ENCODE measurements at places on chromosomes 7 and 10. TPM values are rescaled to one million over a fixed set of nuclear protein-coding genes. Genes with fewer than 3 reads are reported as not detected.

DNA sequence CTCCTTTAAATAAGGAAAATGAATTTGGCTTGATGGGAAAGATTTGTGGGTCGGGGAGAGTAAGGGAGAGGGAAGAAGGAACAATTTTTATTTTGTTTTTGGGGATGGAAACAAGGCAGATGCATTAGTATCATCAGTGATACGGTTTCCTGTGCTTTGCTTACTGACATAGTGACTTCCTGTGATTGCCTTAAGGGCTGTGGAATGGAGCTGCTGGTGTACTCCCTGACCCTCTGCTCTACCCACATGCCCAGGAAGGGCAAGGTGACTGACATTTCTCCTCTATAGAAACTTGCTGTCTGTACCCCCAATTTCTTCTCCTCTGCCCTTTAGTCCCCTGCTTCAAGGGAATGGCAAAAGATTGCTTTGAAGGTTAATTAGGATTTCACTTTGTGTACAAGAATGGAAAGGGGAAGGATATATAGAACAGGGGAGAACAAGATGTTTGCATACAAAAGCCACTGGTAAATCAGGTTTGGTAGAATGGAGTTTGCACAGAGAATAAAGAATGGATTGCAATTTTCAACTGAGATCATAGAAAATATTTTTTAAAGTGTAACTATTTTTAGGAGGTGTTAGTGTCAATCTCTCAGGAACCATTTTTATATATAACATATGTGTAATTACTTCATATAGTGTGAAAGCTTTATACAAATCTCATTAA, 129.0 kb upstream of the AGR3 start:
- peak; percentile 10 for DNase-seq

Gene ADAMTS14
- 0.05 TPM for total RNA-seq

Gene LIPJ
- total RNA-seq, result not detected

Gene CDK14
- total RNA-seq, result 3.2 TPM

Data from dermis blood vessel endothelial cell (primary cell).